GM04504 (cell line): ENCODE measurements at places on chromosomes 16 and 17.
A peak's percentile ranks its signal among the peaks of the same experiment; 100 is the strongest.

DNA sequence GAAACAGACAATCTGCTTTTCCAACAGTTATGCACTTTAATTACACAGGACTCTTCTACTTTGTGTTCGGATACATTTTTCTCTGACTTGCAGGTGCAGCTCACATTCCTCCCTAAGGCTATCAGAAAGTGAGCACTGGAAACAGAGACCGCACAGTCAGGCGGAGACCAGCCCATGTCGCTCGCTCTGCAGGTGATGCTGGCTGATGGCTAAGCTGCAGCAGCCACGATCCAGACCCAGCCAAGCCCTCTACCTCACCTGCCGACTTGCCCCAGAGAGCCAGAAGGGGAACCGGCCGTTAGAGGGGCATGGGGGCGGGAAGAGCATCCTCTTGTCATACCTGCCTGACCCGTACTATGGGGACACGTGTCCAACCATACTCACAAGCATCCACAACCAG, 33.8 kb downstream of the MAP1LC3B start:
- DNase-seq, result no peak

GRCh38 chr16:49168126-49168525, 113.5 kb downstream of the CBLN1 start:
- no peak for DNase-seq

- peak; percentile 70 for DNase-seq
These were observed 105.9 kb upstream of the FAM20A start for GRCh38 chr17:68707031-68707430.

GRCh38 chr17:44219616-44220212, at the start of gene UBTF:
Gene UBTF (minus strand): TSS chr17:44219675. CDS start chr17:44218229, 1,446 bp downstream.
- no peak for DNase-seq

DNA sequence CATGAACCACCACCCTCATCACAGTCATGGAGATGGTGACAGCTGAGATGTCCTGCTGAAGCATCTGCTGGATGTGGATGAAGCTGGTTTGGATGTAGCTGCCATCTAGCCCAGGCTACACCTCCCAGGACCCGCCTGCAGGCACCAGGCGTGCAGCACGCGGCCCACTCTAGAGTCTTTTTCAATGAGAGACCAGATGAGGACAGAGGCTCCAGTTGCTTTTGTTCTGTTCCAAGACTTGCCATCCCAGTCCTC, 102.1 kb downstream of the ZNF778 start:
- no peak for DNase-seq

- DNase-seq, result no peak
These were observed 7.4 kb downstream of the CMIP start for GRCh38 chr16:81451753-81452680.

GRCh38 chr17:1800240-1800639, 29.5 kb downstream of the SMYD4 start:
- no peak for DNase-seq

DNA sequence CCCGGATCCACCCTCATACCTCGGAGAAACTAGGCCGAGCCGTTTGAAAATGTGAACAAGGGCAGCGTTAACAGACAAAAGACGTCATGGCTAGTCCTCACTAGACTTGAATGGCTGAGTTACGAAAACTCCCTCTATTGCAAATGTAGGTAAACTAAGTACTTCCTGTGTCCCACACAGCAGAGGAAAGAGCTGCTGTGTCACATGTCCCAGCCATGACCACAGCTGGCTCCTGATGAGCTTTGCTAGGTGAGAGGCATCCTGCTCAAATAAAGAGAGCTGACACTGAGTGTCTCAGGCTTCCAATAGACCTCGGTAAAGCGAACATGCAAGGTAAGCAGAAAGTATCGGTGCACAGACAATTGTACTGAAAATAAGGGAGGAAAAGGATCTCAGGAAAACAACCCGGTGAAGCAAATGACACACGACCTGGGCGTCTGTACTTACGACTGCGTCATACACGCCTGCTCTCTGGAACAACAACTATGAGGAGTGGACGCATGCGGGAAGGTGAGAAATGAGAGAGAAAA, 26.0 kb downstream of the TMEM204 start:
- DNase-seq, result no peak

DNA sequence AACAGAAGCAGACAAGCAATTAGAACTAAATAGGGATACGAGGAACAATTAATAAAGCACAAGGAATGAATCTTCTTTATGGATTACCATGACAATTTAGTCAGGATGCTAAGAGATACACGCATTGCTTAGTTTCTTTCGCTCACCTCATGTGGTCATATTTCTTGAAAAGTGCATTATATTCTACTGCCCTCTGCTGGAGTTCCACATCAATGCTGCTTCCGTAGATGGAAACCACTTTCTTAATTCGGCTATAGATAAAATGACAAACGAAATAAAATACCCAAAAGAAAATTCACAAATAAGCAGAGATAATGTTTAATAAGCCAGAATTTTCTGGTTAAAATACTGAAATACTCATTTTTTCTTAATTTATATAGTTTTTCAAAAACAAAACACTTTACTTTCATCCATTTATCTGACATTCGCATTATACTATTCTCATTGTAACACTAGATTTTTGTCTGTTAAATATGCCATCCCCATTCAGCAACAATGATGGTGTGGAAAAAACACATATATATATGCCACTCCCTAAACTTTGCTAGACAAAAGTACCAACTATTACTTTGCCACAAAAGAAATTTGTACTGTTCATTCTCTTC, 22.0 kb upstream of the PHLPP2 start:
- no peak for DNase-seq

DNA sequence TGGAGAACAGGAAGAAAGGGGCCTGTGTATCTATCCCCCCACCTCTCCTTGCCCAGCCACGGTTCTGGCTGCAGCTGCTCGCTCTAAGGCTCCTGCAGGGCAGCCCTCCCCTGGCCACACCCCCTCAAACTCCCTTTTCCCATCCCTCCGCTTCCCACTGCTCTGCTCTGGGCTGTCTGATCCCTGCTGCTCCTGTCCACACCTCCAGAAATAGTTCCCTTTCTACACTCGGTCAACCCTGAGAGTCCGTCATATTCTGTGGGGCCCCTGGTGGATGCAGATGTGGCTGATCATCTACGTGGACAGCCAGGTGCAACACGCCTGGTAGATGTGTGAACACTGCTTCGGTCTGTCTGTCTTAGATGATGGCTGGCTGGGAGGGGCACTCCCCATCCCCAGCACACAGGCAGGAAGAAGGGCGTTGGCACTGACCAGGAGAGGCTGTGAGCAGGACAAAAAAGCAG, 19.3 kb upstream of the KRT19 start:
- no peak for DNase-seq

GRCh38 chr17:70621566-70621965, 452.2 kb downstream of the KCNJ2 start:
- no peak for DNase-seq

DNA sequence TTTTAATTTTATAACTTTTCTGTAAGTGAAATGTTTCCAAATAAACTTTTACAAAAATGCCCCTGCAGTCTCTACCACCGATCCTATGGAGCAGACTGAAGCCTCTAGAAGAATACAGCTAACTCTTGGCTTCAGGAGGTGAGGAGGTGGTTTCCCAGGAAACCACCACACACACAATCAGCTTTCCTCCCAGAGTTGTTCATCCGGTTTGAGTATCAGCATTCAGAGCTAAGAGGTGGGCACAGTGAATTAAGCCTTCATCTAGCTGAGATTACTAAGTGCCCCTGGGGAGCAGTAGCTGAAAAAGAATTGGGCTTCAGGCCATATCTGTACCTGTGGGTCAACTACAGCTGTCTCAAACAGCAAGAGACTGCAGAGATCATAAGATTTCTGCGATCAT, 139.7 kb downstream of the AATF start:
- DNase-seq, result no peak

- peak; percentile 85 for DNase-seq
These were observed 63.6 kb downstream of the SMG6 start for GRCh38 chr17:2239882-2240430.

- no peak for DNase-seq
These were observed 23.7 kb downstream of the ITPRIPL2 start for GRCh38 chr16:19137201-19138128.

- no peak for DNase-seq
These were observed 2.2 kb downstream of the LMF1 start for GRCh38 chr16:968620-969019.
